ENCODE measurements at places on chromosomes 2 and 18.

GRCh38 chr2:64939332-64939917 lies 49.8 kb upstream of the SLC1A4 start:
- no peak for DNase-seq

DNA sequence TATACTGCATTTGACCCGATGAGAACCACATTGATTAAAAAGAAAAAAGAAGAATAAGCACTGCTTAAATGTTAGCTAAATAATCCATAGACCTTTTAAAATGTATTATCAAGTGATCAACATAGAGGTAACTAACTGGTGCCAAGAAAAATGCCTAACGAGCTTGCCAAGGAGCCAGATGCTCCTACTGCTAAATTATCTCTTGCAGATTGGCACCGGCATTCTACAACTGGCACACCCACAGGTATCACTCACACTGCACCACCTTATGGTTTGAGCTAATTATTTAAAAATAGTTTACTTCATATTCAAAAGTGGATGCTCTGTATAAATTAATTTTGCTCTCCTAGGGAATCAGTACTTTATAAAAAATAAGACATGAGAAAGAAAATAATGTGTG lies 341.6 kb upstream of the CDH7 start:
- no peak for DNase-seq

DNA sequence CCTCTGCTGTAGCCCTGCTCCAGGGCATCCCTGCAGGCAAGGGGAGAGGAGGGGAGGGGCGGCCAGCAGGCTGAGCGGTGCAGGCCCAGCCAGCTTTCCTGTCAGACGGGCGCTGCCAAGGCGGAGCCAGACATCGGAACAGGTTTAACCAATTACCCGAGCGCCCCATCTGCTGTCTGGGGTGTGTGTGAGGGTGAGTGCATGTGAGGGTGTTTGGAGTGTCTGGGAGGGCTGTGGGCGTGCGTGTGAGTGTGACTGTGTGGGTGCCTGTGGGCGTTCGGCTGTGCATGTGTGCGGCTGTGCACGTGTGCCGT lies 20.0 kb downstream of the EMX1 start:
- DNase-seq, result no peak

DNA sequence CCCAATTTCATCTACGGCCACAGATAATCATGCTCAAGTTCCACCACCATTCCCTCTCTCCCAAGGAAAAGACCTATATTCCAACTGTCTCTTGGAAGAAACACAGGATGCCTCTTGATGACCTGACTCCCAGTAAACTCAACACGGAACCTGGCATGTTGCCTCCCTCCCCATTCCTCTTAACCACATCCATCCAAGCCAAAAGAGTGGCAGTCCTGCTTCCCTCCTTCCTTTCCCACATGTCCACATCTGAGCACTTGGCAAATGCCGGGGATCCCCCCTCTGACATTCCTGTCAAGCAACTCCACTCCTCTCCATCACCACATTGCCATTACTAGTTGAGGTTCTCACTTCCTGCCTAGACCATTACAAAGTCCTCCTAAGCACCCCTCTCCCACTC lies 49.4 kb downstream of the PID1 start:
- DNase-seq, result no peak

- no peak for DNase-seq
Observed at GRCh38 chr2:240124651-240125030, 11.5 kb downstream of the COPS9 start.

- no peak for DNase-seq
Observed at GRCh38 chr18:59685501-59685900, 11.7 kb downstream of the CCBE1 start.

DNA sequence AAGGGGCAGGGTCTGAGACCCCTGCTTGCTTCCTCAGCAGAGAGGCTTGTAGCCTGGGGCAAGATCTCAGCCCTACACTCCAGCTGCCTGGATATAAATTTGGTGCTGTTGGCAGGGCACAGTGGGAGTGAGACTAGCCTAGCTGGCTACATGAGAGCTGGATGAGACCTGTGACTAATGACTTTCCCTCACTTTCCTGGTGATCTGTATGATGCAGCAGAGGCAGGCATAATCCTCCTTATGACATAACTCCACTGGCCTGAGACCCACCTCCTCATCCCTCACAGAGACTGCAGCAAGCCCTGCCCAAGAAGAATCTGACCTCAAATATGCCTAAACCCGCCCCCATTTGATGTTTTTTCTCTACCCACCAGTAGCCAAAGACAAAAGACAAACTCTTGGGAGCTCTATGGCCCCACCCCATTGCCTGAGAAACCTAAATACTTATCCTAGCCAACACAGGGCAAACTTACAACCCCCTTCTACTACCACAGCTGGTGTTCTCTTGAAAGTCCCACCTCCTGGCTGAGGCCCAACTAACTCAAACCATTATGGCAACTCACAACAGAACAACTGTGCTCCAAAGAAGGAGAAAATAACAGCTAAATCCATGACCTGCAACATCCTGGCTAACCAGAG lies 102.7 kb downstream of the NR4A2 start:
- DNase-seq, result no peak

DNA sequence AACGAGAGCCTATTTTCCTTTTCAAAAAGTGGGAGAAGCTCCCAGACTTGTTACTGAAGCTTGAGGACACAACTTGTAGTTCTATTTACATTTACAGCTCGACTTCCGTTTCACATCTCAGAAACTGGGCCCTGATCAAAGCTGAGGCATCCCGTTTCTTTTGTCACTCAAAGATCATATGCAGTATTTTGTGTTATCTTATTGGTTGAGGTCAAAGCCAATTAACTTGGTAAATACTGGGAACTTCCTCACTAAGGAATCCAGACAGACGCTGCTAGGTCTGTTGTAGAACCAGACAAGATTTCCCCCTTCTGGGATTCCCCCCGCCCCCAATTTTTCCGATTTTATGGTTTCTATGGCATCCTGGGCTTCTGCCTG lies 50.3 kb downstream of the TSN start:
- no peak for DNase-seq

DNA sequence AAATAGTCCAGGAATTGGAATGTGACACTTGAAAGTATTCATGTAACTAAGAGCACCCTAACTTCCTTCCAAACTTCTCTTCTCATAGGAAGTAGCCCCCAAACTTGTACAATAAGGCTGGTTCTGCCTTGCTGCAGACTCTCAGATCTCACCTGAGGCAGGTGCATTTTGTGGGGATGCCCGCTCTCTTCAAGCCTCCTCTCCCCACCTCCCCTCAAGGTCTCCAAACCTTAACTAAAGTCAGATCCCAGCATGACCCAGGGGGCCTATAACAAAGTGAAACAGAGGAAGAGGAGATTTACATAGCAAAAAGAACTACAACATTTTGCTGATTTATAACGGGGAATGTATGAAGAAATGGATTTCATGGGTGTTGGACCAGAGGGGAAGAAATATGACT lies 23.6 kb downstream of the CDKL4 start:
- no peak for DNase-seq

DNA sequence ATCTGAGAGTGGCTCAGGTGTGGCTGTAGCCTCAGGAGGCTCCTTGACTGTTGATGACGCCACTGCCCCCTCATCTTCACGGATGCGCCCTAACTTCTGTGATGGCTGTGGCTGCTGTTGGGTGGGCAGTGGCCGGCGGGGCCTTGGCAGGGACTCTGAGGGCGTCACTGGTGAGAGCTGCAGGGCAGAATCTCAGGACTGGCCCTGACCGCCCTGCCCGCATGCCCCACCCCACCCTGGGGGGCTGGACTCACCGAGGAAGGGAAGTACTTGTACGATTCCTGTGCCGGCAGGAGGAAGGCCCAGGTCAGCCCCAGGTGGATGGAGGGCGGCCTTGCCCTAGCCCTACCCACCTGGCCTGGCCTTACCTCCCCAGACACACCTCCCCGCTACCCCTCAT lies 2.4 kb downstream of the CXXC1 start:
- DNase-seq, result no peak

DNA sequence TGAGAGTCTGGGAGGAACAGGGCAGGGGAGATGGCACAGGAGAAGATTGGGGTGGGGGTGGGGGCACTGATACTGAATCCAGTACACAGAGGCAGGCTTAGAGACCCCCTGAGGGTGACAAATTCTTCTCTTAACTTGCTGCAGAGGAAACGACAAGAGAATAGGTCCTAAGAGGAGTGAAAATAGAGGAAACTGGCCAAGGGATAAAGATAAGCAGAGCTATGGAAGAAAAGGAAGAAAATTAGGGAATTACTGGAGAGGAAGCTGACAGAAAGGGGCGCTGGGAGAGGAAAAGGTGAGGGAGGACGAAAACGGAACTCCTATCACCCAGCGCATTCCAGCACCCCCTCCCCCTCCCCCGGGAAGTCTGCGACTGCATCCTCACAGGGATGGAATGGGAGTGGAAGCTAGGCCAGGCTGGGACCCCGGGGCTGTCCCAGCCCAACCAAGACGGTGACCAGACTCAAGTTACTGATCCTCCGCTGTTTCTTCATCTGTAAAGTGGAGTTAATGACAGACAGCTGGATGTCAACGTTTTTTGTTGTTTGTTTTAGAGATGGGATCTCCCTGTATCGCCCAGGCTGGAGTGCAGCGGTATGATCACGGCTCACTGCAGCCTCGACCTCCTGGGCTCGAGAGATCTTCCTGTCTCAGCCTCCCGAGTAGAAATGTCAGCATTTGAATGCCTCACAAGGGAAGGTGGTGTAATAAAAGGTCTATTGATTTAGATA lies 2.6 kb upstream of the EMX1 start:
- DNase-seq, result no peak

DNA sequence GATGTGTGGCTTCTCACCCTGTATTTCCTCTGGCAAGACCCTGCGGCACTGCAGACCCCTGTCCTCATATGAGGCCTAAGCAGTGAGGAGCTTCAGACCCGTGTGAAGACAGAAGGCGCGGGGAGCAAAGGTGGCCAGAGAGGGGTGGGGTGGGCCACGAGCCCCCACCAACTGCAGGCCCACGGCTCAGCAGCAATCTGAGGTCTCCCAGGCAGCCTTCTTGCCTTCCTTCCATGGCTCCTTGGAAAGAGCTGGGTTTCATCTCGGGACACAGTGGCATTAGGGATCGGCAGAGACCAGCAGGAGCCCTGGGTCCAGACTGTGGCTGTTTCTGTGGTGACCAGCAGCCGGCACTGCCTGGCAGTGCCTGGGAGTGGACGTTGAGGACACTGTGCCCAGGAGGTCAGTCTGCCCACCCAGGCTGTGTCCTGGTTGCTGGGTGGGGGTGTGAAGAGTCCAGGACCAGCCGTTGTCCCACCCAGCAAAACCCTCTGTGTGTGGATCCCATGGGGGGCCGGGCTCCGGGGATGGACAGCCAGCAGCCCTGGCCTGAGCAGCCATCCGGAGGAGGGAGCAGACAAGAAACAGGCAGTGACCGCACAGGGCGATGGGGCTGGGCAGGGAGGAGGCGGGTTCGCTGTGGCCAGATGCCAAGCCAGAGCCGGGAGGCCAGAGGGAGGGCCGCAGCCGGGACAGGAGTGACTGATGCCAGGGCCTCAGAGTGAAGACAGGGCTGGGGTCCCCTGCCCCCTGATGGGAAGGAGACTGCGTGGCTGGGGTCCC lies 73.8 kb downstream of the RRM2 start:
- DNase-seq, result no peak

GRCh38 chr18:22975508-22975907 lies 42.4 kb downstream of the RBBP8 start:
- no peak for DNase-seq

- no peak for DNase-seq
Observed at GRCh38 chr18:11020877-11021414, 128.4 kb downstream of the PIEZO2 start.

- DNase-seq, result no peak
Observed at GRCh38 chr2:123692121-123692520, 333.0 kb upstream of the CNTNAP5 start.

DNA sequence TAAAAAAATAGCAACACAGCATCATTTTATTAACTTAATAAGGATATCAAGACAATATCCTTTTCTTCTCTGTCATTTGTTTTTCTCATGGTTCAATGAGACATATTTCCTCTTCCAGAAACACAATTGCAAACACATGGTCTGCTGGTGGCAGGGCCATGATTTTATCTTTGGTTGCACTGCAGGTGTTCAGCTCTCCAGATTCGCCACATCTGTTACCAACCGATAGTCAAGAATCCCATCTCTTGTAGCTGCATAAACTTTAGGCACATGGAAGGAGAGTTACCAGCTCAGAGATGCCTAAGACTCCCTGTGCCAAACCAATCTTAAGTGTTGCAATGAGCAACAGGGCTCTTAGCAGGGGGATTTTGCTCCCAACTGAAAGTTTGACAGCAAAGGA lies 1303.2 kb upstream of the CELF4 start:
- DNase-seq, result no peak

DNA sequence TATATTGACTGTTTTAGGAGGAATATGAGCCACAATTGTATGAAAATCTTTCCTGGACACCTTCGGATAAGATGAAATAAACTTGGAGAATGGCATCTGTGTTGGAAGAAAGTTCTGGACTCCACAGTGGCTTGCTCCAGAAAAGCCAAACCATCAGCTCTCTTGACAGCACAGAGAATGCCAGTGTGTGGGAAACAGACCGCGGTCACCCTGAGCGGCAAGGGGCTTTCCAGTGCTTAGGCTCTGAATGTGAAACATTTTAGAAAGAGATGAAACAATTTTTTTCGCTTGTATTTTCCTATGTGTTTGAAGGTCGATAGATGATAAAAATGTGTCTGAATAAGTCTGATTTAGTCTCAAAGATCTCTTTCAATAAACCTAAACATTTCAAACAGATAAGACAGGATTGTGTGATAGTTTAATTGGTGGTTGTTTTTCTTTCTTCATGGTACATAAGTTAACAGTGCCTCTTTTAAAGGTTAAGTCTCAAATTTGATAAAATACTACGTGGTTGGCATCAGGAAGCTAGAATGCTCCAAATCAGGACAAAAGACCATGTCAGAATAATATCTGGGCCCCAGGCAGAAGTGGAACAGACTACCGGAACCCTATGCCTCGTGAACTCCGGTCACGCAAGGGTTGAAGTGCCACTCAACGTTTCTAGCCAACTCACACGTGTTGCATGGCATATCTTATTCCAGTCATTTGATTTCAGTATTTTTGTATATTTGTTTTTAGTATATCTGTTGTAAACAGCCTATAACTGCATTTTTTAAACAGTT lies 28.9 kb downstream of the PTGR3 start:
- DNase-seq, result no peak

- DNase-seq, result no peak
Observed at GRCh38 chr2:205898744-205899143, 187.2 kb downstream of the INO80D start.

GRCh38 chr2:29218550-29219125 lies 103.4 kb downstream of the CLIP4 start:
- no peak for DNase-seq

- DNase-seq, result no peak
Observed at GRCh38 chr2:111687911-111688310, 196.1 kb downstream of the ANAPC1 start.

- no peak for DNase-seq
Observed at GRCh38 chr18:34794348-34794747, 84.2 kb downstream of the DTNA start.

Data from pancreas (tissue), 10 donors.